HS-27A (cell line): ENCODE measurements at places on chromosomes 16 and 17.
A peak's percentile ranks its signal among the peaks of the same experiment; 100 is the strongest.

- DNase-seq = peak; percentile 81
Measured at GRCh38 chr16:3023415-3023668, 400 bp downstream of the HCFC1R1 start.

DNA sequence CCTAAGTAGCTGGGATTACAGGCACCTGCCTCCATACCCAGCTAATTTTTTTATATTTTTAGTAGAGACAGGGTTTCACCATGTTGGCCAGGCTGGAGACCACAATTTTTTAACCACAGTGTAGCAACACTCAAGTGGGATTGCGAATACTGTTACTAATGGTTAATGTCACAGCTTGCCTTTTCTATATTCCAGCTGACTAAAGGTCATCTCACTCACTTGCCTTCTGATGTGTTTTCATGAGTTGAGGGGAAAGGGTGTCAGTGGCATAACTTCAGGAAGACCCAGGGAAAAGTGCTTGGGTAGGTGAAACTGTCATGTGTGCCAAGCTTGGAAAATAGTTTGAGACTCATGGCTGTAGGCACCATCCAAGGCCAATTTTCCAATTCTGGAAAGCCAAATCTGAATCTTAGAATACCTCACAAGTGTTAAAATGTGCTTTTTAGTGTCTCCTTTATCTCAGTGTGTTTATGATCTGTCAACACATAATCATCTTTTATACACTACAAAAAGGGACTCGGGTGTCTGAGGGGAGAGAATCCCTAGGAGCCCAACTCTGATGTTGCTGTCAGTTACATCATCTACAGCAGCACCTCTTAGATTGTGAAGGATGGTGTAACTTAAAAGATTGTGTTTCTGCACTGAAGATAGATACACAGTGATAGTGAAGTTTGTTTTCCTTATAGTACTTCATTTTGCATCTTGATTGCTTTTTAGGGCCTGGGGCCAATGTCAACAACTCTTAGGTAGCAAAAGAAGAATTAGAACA is 27.1 kb downstream of the OGFOD1 start:
- DNase-seq = no peak

GRCh38 chr17:44977065-44977464 is 9.0 kb upstream of the C1QL1 start:
- DNase-seq = no peak

DNA sequence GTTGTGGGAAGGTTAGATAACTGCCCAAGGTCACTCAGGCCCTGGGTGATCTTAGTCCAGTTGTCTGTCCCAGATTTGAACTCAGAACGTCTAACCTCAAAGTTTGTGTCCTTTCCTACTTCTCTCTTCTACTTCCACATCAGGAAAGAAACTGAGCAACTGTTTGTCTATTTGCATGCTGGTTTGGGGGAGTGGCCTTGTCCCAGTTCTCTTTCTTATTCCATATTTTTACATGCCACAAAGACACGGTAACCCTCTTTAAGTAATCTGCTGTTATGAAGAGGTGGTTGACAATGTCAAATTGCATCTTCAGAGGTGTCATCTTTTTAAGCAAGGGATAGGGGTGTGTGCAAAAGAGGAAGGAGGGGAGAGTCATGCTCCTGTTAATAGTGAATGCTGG is 432.5 kb downstream of the HS3ST3B1 start:
- DNase-seq = no peak

- DNase-seq = no peak
Measured at GRCh38 chr17:79923974-79924638, 84.9 kb upstream of the CBX4 start.

- DNase-seq = peak; percentile 53
Measured at GRCh38 chr16:47142821-47143676, 696 bp downstream of the NETO2 start.

- no peak for DNase-seq
Measured at GRCh38 chr16:82300374-82300951, 130.4 kb upstream of the MPHOSPH6 start.

DNA sequence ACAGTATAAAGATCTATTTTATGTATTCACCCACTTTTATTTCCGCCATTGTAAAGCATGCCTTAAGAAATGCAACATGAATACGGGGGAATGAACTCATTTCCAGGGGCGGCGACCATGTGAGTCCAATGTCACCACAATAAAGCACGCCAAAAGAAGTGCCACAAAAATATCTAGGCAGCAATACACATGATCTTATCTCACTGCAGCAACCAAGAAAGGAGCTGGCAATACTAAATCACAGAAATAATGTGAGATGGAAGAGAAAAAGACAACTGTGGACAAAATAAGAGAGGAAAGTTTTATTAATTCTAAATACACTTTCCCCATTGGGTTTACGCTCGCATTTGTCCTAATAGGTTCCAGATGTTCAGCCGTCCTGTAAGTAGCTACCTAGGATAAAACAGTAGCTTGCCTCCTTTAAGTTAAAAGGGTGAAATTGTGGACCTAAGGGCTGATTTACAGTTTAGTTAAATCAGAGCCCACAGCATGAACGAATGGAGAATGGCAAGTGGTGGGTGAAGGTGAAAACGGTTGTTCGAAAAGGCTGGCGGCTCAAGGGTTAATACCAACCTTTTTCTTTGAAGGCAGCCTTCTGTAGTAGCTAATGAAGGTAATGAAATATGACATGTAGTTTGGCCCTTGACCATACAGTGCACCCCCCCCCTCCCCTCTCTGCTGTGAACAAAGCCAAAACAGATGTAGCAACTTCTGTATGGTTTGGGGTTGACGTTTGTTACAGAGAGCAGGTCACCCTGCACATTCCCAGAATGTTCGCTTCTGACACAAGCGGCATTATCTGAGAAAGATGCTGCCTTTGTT is 504.2 kb upstream of the PSMD7 start:
- no peak for DNase-seq

GRCh38 chr17:32102172-32102571 is 40.1 kb upstream of the RHOT1 start:
- DNase-seq = no peak

DNA sequence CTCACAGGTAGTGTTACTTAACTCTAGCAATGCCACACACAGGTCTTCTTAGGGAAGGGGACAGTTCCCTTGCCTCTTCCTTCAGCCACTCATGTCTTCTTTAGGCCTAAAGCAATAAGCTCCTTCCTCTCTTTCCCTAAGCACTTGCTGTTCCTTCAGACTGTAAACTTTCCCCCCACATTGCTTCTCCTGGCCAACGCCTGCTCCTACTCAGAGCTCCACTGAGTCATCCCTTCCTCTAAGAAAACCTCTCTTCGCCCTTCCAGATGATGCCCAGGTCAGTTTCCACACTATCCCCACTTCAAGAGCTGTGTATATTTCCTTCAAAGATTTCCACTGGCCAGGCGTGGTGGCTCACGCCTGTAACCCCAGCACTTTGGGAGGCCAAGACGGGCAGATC is 12.5 kb upstream of the EPOP start:
- DNase-seq = no peak

GRCh38 chr16:84475643-84476240 is 28.7 kb downstream of the MEAK7 start:
- DNase-seq = no peak

DNA sequence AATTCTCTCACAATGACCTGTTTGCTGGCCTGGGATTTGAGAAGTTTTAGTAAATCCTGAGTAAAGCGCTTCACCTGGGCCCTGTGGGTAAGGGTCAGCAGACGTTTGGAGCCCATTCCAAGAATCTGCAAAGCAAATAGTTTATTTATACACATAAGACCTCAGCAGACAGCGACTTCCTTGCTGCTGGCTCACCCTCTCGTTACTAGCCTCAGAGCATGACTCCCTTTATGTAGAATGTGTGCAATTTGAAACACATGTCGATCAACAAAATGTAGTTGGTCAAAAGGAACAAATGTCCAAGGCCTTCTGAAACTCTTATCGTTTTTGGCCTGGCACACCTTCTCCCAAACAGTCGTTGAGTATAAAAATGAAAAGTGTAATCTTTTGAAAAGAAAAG is 31.3 kb downstream of the MARF1 start:
- DNase-seq = no peak

DNA sequence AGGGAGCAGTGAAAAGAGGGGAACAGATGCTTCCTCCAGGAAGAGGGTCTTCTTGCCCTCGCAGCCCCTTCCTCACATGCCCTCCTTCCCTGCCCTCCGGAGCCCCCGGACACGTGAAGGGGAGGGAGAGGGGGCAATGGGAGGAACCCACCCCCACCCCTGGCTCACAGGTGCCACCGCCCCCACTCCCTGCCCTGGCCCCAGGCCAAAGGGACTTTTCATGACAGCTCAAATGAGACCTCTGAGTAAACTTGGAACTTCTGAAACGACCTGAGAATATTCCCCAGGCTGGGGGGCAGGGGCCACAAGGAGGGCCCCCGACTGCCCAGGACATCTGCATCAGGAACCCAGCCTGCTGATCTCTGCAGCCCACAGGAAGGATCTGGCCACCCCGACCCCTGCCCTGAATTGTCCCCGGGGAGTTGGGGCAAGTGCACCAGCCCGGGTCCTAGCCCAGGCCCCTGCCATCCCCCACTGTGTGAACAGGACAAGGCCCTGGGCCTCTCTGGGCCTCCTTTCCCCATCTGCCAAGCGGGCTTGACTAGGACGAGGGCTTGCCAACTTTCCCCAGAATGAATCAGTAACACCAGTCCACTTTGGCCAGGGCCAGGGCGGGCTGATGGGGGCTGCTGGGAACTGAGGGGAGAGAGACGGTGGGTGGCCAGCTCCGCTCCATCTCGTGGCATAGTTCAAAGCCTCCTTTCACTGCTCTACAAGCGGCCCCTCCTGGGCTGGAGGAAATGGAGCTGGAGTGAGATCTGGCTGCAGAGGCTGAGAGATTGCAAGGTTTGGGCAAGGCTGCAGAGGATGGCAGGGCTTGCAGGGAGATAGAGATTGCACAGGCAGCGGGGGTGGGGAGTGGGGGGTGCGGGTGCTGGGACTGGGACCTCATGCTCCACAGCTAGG is 3.8 kb downstream of the IL21R start:
- no peak for DNase-seq

DNA sequence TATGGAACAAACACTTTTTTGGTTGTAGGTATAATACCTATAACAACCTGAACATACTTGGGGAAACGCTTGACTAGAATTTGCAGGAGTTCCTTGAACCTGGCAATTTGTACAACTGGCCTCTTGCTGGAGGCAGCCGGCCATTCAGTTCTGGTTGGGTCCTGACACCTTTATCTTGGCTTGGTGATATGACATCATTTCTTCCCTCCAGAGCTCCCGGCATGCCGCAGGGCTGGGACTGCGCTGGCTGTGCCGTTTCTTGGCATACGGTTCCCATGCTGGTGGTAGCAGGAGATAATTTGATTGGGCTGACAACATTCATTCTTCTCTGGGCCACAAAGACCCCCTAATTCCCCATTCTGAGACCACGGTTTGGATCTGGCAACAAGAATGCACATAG is 87.5 kb downstream of the ASIC2 start:
- DNase-seq = no peak

DNA sequence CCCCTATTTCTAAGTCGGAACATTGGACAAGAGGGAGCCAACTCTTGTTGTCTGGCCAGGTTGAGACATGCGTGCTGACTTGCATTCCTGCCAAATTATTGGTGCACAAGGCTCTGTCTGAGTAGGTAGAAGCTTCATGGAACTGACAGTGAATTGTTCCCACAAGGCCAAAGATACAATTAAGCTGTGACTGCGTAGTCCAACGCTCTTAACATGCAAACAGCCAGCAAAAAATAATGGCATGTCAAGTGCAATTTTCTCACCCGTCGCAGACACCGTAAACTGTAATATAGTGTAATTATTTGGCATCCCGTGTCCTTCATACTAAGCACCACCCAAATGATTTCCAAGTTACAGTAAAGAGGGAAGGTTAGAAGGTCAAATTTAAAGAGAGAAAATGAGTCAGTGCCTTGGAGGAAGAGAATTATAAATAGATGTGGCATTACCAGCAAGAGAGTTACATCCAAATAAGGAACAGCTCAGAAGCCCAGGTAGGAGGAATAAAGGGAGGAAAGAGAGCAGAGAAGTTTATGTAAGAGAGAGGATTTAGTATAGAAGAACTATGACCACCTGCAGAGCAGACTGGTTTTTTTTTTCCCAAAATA is 21.8 kb downstream of the CDH8 start:
- no peak for DNase-seq

DNA sequence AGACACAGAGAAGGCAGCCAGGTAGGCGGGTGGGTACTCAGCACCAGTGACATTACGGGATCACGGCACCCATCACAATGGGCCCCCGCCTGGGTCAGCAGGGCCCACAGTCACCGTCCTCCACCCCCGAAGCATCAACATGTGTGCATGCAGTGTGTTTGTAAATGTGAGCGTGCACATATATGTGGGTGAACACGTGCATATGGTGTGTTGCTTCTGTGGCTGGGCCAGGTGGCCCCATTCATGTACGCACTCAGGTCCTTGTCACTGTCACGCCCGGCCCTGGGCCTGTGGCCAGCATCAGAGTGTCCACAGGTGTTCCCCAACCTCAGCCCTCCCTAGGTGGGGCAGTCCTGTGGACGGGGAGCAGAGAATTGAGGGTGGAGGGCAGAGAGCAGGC is 37.1 kb downstream of the TNFRSF13B start:
- DNase-seq = no peak

DNA sequence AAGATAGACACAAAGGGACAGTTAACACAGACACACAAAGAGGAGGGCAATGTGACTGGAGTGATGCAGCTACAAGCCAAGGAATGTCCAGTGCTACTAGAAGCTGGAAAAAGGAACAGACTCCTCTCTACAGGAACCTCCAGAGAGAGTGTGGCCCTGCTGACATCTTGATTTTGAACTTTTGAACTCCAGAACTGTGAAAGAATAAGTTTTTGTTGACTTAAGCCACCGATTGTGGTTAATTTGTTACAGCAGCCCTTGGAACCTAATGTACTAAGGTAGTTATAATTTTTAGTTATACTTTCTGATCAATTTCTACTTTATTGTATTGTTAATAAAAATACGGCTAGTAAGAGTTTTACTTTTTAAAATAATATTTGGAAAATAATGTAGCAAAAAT is 129.1 kb downstream of the MYO1D start:
- no peak for DNase-seq

DNA sequence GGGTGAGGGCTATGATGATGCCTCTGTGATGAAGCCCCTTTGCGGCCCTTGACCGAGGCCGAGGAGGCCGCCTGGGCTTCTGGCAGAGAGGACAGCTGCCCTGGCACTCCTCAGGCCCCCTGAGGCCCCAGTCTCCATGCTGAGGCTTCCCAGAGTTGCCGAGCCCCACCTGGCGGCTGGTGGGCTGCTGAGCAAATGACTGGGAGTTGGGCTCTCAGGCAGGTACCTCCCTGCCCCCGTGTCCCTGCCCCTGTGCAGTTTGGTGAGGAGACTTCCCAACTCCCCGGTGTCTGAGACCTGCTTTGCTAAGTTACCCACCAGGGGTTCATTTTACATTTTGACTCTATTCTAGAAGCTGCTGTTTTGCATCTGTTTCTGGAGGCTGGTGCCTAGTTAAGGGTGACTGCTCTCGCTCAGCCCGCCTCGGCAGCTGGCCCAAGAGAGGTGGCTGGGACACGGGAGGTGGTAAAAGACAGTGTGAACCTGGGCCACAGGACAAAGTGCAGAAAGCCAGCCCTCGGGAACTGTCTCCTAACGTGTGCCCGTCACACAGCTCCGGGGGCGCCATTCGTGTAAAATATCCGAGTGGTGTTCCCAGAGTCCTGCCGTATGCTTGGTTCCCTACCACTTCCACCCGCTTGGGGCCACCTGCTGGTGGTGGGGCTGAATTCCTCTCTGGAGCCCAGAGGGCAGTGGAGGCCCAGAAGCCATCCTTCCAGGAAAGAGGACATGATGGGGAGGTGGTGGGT is 134.5 kb downstream of the RAB11FIP4 start:
- no peak for DNase-seq
